ENCODE measurements at places on chromosomes 13 and 19. TPM values are rescaled to one million over a fixed set of nuclear protein-coding genes. Genes with fewer than 3 reads are reported as not detected.

The KLHL1 gene
- not detected for total RNA-seq

The DLEU7 gene
- total RNA-seq: 11.6 TPM

The ZNF223 gene
- total RNA-seq: 8.2 TPM

DNA sequence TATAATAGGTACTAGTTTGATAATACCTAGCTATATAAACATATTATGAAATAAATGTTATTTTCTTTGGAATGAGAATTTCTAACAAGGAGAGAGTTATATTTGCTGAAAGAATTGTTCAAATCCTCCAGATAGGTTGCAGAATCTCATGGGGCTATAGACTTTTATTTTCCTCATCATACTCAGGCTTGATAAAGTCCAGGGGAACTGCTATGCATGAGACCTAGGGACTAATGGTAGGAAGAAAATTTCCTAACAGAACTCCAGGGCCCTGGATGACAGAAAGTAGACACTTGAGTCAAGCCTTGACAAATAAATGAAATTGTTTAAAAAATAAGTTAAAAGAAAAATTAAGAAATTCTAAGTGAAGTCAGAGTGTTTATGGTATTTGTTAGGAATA is 138.5 kb upstream of the DACH1 start:
- no peak for DNase-seq
- no peaks in the 10 kb centered on the region for H3K36me3 ChIP-seq
- H3K27ac ChIP-seq: no peak overlapping the region
- no peak overlapping the region for H3K4me3 ChIP-seq

DNA sequence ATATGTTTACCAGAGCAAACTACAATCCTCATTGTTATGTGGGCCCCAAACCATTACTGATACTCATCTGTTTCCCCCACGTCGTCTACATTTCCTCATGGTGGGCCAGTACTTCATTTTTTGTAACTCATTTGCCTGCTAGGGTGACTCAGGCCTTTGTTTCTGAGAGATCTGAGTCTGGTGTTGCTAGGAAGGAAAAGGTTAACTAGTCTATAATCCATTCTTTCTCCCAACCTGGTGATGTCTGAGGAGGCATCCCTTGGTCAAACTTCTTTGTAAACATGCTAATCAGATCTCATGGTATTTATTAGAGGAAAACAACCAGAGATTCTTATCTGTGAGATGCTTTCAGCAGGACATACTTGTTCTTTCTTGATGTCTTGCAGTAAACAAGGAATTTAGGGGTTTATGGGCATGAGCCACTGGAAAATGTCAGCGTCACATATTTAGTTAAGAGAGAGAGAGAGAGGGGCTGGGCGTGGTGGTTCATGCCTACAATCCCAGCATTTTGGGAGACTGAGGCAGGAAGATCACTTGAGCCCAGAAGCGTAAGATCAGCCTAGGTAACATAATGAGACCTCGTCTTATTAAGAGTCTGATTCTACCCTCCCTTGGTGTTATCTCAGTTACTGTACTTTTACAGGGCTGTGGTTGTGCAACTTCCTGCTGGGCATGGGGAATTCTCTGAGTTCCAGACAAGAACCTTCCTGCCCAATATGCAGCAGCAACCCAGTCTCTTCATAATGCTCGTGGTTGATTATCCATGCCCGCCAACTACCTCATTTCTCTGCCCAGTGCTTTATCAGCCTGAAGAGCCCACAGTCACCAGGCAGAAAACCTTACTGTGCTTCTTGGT is 9.7 kb upstream of the DPRX start:
- no peak overlapping the region for H3K27ac ChIP-seq
- H3K27me3 ChIP-seq: no peaks in the 10 kb centered on the region
- H3K4me1 ChIP-seq: 0 out of 2 replicates have a peak, but pooled peaks cover 5% of the 10 kb centered on the region
- DNase-seq: no peak
- no peak overlapping the region for H3K4me3 ChIP-seq

DNA sequence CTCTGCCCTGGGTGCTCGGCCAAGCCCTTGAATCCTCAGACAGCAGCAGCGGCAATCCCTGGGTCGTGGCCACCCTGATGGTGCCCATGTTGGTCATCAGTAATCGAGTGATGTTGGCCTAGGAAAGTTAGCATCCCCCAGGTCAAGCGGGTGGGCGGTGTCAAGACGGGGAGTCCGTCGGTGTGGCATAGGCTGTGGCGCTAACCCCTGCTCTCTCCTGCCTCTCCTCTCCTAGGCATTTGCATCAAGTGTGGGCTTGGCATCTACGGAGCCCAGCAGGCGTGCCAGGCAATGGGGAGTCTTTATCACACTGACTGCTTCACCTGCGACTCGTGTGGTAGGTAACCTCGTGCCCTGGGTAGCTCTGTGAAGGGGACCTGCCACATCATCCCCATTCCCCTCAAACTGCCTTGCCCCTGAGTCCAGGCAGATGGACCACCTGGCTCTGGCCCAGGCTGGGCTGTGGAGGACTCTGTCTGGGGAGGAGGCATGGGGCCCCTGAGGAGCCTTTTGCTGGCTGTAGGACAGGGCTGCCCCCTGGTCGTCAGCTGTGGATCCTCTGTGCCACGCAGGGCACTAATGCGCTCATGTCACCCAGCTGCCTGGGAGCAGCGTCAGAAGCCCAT is 8.7 kb downstream of the WTIP start:
- H3K36me3 ChIP-seq: no peaks in the 10 kb centered on the region
- no peaks in the 10 kb centered on the region for H3K27me3 ChIP-seq
- H3K4me3 ChIP-seq: no peak overlapping the region
- no peaks in the 10 kb centered on the region for H3K4me1 ChIP-seq

DNA sequence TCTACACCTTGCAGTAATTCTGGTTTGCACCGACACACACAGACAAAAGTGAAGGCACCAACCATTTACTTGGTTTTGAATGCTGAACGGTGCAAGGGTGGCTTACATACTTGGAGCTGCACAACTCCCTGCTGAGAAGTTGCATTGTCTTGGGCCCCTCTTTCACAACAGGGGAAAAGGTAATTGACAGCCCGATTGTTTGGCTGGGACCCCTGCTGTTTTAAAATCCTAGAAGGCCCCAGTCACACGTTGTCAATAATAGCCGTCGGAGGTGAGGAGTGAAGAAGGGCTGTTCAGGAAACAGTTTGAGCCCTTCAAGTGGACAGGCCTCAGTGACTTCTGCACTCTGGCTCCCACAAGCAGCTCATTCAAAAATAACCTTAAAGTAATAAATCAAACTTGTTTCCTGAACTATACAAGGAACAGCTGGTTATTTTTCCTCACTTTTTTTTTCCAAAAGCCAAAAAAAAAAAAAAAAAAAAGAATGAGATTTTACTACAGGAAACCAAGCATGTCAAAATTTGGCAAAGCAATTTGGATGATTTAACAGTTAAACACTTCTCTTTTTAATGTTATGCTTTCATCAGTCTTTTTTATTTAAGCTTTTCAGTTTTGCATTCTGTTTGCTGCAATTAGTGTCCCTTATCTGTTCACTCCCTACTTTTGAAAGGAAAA is 19.0 kb upstream of the SPRY2 start:
- H3K4me3 ChIP-seq: peak overlapping the region; percentile 38

DNA sequence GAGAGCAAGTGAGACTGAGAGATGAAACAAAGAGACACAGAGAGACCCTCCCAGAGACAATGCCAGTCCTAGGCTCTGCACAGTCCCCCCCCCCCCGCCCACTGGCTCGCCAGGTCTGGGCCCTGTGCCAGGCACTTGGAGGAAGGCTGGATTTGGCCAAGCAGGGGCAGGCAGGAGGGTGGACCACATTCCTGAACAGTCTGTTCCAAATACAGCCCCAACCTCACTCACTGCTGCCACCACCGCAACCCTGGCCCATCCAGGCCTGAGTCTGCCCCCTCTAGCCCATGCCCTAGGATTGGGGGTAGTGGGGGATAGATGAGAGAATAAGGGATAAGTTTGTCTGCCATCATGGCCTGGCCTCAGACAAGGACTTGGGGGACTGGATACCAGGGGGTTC is 19.0 kb downstream of the CYP2F1 start:
- no peak overlapping the region for H3K4me3 ChIP-seq
- H3K36me3 ChIP-seq: no peaks in the 10 kb centered on the region
- no peak for DNase-seq
- H3K4me1 ChIP-seq: peaks cover 8% of the 10 kb centered on the region
- H3K27me3 ChIP-seq: peaks cover 8% of the 10 kb centered on the region

GRCh38 chr13:73334445-73334844 is 275.6 kb downstream of the KLF5 start:
- DNase-seq: no peak
- no peak overlapping the region for H3K27ac ChIP-seq
- no peaks in the 10 kb centered on the region for H3K27me3 ChIP-seq
- H3K4me1 ChIP-seq: 0 out of 2 replicates have a peak, but pooled peaks cover under 1% of the 10 kb centered on the region

- peaks cover 2% of the 10 kb centered on the region for H3K4me1 ChIP-seq
- peak overlapping the region; percentile 27 for H3K4me3 ChIP-seq
- H3K27me3 ChIP-seq: no peaks in the 10 kb centered on the region
- no peak overlapping the region for H3K27ac ChIP-seq
Measured at GRCh38 chr19:54178581-54179261, 5.8 kb upstream of the TMC4 start.

GRCh38 chr13:26946684-26947343 is 186.2 kb upstream of the GPR12 start:
- H3K36me3 ChIP-seq: no peaks in the 10 kb centered on the region
- H3K4me3 ChIP-seq: no peak overlapping the region
- DNase-seq: peak; percentile 74
- H3K4me1 ChIP-seq: no peaks in the 10 kb centered on the region

- no peaks in the 10 kb centered on the region for H3K27me3 ChIP-seq
- H3K27ac ChIP-seq: no peak overlapping the region
- no peak overlapping the region for H3K4me3 ChIP-seq
- DNase-seq: no peak
Measured at GRCh38 chr13:48909056-48909389, 66.7 kb upstream of the FNDC3A start.

GRCh38 chr13:31200637-31200971 is 829 bp downstream of the B3GLCT start:
- H3K4me1 ChIP-seq: peaks cover 7% of the 10 kb centered on the region
- peak; percentile 46 for DNase-seq
- no peak overlapping the region for H3K27ac ChIP-seq
- H3K27me3 ChIP-seq: peaks cover 9% of the 10 kb centered on the region
- no peaks in the 10 kb centered on the region for H3K36me3 ChIP-seq

GRCh38 chr13:108326309-108326708 is 56.8 kb downstream of the TNFSF13B start:
- H3K36me3 ChIP-seq: no peaks in the 10 kb centered on the region
- peaks cover 21% of the 10 kb centered on the region for H3K4me1 ChIP-seq

- H3K27me3 ChIP-seq: no peaks in the 10 kb centered on the region
- no peaks in the 10 kb centered on the region for H3K4me1 ChIP-seq
- DNase-seq: peak; percentile 62
Measured at GRCh38 chr13:41352935-41353840, 42.1 kb downstream of the NAA16 start.

DNA sequence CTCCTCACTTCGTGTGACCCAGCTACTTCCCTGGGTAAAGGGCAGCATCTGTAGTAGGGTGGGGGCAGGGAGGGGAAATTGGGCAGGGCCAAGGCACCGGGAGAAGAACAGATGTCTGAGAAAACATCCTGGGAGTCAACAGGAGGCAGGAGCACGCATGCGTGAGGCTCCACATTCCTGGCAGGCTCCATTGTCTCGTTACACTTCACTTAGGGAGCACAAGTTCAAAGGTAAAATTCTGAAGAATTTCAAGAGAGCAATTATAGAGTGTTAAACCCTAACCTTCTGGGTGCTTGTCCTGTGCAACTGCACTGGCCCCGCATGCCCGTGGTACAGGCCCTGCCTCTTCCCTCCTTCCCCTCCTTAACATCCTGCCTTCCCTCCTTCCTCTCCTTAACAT is 79.6 kb upstream of the POMP start:
- peak; percentile 63 for DNase-seq
- no peak overlapping the region for H3K4me3 ChIP-seq
- H3K27ac ChIP-seq: no peak overlapping the region
- no peaks in the 10 kb centered on the region for H3K27me3 ChIP-seq

DNA sequence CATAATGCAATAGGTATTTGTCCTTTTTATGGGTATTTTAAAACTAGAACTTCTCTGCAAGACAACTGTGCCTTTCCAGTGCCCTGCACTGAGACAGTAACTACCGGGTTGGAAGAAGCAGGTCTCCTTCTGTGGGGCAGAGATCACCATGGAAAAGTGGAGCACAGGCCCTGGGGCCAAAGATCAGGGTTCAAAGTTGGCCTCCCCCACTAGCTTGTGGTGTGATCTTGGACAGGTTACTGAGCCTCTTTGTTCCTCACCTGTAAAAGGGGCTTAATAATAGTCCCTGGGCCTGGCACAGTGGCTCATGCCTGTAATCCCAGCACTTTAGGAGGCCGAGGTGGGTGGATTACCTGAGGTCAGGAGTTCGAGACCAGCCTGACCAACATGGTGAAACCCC is 68.3 kb downstream of the CEBPG start:
- no peaks in the 10 kb centered on the region for H3K27me3 ChIP-seq
- no peak overlapping the region for H3K4me3 ChIP-seq
- H3K27ac ChIP-seq: no peak overlapping the region
- no peak for DNase-seq

- H3K4me3 ChIP-seq: no peak overlapping the region
- peaks cover 34% of the 10 kb centered on the region for H3K36me3 ChIP-seq
- no peaks in the 10 kb centered on the region for H3K4me1 ChIP-seq
- no peak for DNase-seq
- H3K27ac ChIP-seq: no peak overlapping the region
Measured at GRCh38 chr19:57642396-57643046, 9.6 kb downstream of the ZNF211 start.

- H3K4me3 ChIP-seq: no peak overlapping the region
- H3K4me1 ChIP-seq: no peaks in the 10 kb centered on the region
- H3K27ac ChIP-seq: no peak overlapping the region
- H3K27me3 ChIP-seq: no peaks in the 10 kb centered on the region
Measured at GRCh38 chr19:31528261-31528660, 179.0 kb upstream of the TSHZ3 start.

DNA sequence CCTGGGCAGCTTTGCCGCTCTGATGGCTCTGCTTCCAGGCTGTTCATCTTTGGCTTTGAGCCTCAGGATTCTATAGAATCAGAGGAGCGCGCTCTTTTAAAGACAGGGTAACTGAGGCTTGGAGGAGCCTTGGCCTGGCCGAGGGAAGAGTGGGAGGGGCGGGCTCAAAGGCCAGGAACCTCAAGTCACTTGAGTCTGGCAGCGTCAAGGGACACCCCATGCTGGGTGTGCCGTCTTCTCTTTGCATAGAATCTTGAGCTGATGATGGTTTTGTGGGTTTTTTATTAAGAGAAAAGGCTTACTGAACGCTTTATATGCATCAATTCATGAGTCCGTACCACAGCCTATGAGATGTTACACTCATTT is 1.1 kb downstream of the PGLS start:
- peak overlapping the region; percentile 78 for H3K4me3 ChIP-seq
- peaks cover under 1% of the 10 kb centered on the region for H3K36me3 ChIP-seq
- DNase-seq: no peak
- peaks cover 11% of the 10 kb centered on the region for H3K4me1 ChIP-seq
- H3K27ac ChIP-seq: no peak overlapping the region
- H3K27me3 ChIP-seq: no peaks in the 10 kb centered on the region
